ENCODE measurements at places on chromosomes 1 and 21.

DNA sequence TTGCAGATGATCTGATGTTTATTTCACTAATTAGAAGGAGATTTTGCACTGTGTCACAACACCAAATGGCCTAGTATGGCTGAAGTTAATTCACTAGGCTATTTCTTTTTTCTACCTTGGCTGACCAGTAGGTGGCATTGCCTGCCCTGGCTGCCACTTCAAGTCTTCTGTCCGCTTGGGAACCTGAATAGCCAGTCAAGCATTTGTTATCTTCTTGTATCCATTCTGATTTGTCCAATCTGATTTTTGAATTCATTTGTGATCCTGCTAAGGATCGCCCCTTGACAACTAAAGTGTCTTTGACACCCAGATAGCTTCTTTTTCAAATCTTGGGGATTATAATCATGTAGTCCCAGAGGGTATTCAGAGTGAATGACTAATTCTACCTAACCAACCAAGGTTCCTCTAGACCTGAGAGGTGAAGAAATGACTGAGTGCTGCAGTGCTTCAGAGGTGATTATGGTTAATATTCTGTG, 99.4 kb downstream of the GIPC2 start:
- peak; percentile 60 for DNase-seq

DNA sequence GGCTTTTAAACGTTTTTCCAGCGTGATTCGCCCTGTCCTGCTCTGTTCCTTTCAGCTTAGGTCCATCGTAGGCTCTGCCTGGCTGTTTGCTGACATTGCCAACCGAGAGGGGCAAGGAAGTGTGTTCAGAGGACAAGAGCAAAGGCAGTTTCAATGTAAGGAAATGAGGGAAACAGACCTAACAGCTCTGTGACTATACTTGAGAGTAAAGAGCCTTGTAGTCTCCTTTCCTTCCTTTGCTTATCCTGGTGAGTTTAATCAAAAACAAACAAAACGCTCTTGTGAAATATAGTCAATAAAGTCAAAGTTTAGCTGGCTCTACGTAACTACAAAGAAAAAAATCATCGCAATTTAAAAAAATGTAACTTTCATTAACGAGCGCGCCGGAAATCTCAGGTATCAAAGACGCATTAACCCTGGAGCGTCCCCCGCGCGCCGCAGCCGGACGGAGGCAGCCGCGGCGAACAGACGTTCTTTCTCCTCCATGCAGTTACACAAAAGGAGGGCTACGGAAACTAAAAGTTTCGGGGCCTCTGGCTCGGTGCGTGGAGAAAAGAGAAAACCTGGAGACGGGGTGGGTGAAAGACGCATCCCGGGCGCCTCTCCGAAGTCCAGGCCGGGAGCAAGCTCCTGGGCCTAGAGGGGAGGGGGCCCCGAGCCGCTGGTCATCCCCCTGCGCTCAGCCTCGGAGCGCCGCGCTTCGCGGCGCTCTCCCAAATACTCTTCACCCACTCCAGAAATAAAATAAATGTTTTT, 617 bp upstream of the ADGRL2 start:
- peak; percentile 55 for DNase-seq

- no peak for DNase-seq
Measured at GRCh38 chr21:14959343-14959742, 105.5 kb downstream of the NRIP1 start.

DNA sequence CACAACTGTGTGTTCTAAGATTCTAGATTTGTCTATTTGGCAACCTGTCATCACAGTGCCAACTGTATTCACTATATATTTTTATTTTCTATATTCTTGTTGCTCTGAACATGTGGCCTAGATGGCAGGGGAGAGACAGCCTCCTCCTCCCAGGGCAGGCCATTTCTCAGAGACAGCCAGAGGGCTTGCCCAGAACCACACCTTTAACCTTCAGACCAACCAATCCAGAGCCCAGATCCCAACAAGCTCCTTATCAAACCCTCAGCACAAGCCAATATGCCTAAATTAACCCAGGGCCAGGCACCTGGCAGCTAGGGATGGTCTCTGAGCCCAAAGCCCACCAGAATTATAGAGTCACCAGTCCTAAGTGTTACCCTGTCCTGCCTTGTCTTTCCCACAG, 19.3 kb downstream of the TRIM11 start:
- DNase-seq = no peak

DNA sequence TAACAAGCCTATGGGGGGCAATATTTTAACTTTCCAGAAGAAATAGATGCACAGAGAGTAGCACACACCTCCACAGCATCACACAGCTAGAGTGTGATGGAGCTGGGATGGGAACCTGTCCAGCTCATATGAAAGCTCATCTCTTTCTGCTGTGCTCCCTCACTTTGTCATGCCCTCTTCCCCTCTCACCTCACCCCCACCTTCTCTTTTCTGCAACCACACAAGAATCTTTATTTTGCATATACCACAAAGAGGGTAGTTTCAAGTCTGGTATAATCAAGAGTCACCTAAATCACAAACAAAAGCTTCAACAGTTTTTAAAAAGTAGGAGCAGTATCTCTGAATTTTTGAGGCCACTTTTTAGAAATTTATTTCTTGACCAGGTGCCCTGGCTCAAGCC, 22.6 kb downstream of the FOXD2 start:
- DNase-seq = no peak

GRCh38 chr1:32546611-32547010, 7.4 kb downstream of the ZBTB8A start:
- DNase-seq = no peak

DNA sequence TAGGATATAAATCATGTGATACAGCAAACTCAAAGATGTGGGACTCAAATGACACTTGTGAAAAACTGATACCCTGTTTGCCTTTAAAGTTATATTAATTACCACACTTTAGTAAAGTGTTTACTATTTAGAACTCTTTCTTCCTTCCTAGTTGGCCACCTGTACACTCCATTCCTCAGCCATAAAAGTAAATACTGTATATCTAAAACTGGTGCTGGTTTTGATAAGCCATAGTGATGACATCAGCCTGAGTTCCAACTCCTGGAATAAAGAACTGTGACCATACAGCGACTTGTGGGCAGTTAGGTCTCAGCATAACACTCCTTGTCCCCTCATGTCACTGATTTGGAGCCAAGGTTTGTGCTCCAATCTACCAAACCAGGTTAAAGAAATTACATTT, 2.8 kb downstream of the PTGER3 start:
- DNase-seq = no peak

DNA sequence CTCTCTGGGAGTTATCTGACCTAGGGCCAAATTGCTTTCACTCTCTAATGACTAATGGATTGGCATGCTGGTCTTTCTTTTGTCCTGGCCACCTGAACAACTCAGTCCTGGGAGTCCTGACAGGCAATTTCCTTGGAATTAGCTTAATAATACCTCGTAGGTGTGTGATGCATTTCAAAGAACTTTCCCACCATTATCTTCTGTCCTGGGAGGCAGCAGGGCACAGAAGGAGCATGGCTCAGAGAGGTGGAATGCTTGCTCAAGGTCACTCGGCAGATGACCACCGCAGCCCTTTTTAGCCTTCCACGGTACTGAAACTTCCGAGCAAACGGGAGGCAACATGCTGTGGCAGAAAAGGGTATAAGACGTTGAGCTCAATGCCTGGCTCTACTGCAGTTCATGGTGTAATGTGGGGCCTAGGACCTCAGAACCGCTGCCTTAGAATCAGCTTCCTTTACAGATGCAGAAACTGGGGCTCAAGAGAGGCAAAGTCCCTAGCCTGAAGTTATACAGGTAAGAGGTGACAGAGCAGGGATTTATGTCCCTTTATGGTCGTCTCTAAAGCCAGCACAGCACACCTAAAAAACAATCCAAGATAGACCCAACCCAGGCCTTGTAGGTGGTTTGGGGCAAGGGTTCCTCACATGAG, 3.2 kb downstream of the ID3 start:
- peak; percentile 87 for DNase-seq

- DNase-seq = no peak
Measured at GRCh38 chr1:26689504-26689903, 6.3 kb upstream of the ARID1A start.

DNA sequence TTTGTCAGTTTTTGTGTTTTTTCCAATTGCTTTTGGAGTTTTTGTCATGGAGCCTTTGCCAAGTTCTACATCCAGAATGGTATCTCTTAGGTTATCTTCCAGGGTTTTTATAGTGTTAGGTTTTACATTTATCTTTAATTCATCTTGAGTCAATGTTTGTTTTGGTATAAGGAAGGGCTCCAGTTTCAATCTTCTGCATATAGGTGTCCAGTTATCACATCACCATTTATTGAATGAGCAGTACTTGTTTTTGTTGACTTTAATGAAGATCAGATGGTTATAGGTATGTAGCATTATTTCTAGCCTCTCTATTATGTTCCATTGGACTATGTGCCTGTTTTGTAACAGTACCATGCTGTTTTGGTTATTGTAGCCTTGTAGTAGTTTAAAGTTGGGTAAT, 1233.1 kb downstream of the PLA2G4A start:
- DNase-seq = no peak

DNA sequence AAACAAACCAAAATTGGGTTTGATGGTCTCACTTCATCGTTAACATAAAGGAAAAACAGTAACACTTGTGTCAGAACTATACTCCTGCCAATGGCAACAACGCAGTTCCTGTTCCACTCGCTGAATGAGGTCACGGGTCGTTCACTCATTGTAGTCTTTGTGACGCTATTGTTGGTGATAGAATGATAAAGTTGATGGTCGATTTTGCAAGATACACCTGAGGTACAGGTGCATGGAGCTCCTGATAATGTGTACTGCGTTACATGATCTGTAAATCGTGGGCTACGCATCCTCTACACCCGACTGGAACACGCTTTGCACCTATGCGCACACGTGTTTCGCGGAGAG, 391 bp upstream of the CENPS start:
- DNase-seq = no peak

- no peak for DNase-seq
Measured at GRCh38 chr1:63794354-63794753, 20.5 kb downstream of the ROR1 start.

DNA sequence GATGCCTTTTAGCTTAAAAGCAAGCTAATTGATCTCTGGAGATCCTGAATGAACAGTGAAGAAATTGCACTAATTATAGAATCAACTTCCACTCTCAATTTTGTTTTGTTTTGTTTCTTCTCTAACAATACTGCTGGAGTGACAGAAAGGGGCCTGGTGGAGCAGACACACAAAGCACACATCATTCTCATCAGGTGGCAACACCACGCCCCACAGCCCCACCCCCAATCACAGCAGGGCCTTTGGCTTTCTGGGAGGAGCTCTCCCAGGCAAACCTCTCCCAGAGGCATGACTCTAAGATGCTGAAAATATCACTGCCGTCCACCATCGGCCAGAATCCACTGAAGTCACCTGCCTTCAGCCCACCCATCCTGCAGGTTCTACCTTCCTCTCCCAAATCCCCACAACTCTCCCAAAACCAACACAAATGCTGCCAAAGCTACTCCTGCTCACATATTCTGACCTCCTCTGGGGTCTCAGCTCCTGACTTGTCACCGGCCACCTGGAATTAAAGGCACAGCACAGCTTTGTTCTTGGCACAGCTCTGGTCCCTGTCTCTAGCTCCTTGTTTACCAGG, 120.7 kb downstream of the GRIK3 start:
- DNase-seq = no peak

DNA sequence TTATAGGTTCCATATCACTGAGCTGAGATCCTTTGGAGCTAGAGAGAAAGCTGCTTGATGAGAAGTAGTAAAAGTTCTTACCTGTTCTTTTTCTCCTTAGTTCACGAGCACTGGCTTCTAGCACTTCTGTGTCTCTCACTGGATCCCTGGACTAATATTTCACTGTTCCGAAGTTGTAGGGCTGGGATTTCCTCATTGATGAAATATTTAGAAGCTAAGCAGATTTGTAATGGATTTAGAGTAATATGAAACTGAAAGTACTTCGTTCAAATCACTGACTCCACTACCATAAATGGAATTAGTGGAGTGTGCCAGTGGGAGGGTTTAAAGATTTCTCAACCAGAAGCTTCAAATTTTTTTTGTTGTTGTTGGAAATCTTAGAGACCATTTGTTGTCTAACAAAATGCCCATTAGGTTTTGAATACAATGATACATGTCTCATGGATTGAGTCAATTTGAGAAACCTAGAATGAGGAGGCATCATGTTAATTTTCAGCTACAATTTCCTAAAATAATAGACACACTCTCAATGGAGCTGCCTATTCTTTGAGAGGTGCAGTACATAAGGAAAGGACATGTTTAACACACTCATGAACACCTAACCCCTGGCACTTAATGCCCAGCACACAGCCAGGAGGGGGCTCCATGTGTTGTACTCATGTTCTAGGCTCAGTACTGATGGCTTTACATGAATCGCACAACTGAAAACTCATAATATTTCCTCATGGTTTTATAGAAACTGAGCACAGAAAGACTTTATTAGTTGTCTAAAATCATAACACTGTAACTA, at the start of gene GBP1:
GBP1 (minus strand) TSS at position 130 of the 790 bp plus-strand sequence. CDS start 1,974 bp downstream, outside the sequence.
- no peak for DNase-seq

- DNase-seq = no peak
Measured at GRCh38 chr1:95431235-95431634, 197.2 kb downstream of the RWDD3 start.

- no peak for DNase-seq
Measured at GRCh38 chr1:208105756-208106155, 138.4 kb downstream of the PLXNA2 start.

- DNase-seq = no peak
Measured at GRCh38 chr21:42169758-42170157, 49.2 kb upstream of the ABCG1 start.

DNA sequence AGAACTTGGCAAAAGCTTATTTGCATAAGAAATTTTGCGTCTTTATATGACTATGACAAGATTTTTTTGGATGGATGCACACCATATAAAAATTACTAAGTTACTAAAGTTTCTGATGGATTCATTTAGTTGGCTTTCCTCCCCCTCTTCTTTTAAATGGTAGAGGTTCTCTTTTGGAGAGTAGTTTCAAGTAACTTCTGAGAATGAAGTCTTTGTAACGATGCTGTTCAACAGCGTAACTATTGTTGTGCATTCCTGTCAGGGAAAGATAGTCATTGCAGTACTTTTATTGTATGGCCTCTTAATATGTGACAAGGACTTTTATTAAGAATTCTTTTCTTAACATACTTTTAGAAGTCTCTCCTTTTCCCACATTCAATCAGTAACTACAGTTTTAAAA, 16.0 kb downstream of the NFIA start:
- DNase-seq = no peak

DNA sequence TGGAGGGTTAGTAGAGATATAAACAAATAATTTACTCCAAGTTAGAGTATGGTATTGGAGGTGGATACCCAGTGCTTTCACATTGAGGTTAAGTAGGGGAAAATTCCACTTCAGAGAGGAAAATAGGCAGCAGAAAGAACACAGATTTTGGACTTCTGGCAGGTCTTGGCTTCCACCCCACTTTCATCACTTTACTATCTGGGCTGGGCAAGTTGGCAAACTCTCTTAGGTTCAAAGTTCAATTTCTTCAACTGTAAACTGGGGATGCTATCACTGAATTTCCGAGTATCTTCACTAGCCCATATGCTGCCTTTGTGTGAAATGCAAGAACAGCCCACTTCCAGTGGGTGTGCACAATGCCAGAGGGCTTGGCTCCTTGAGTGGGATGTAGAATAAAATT, 214.9 kb downstream of the GABPA start:
- no peak for DNase-seq

All from A549 (cell line).